Stimulated activated naive CD4-positive, alpha-beta T cell (primary cell): ENCODE measurements at places on chromosomes 4 and X.

DNA sequence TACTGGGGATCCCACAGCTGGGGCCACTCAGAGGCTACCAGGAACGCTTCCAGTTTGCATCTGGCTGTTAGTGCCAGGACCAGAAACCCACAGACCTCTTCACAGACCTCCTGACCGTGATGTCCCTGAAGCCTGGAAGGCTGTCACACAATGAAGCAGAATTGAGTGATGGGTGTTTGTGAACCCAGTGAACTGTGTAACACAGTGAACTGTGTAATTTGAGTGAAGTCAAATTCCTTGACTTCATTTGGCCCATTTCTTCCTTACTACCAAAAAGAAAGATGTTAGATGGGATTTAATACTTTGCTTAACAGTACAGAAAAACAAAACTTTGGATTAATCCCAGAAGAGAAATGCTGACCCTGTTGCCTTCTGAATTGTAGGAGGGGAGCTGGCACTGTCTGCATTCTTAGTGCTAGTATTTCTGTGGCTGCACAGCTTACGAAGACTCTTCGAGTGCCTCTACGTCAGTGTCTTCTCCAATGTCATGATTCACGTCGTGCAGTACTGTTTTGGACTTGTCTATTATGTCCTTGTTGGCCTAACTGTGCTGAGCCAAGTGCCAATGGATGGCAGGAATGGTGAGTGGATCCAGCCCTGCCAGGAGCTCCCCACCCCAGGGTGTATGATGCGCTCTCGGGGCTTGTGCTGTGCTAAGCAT is 17.8 kb downstream of the SRD5A3 start:
- DNase-seq = no peak

DNA sequence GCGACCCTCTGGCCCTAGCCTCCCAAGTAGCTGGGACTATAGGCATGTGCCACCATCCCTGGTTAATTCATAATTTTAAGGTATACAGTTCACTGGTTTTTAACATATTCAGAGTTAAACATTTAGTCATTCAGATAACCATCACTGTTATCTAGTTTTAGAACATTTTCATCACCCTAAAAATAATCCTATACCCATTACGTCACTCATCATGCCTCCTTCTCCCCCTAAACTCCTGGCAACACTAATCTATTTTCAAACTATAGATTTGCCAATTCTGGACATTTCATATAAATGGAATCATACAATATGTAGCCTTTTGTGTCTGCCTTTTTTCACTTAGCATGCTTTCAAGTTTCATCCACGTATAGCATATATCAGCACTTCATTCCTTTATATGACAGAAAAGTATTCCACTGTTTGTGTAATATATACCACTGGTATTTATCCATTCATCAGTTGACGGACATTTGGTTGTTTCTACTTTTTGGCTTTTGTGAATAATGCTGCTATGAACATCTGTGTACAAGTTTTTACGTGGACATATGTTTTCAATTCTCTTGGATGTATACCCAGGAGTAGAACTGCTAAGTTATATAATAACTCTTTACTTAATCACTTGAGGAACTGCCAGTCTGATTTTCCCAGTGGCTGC is 32.0 kb upstream of the RPS3A start:
- DNase-seq = no peak

GRCh38 chrX:68762766-68763165 is 66.1 kb upstream of the EFNB1 start:
- DNase-seq = no peak

GRCh38 chr4:41600243-41600912 is 62.4 kb downstream of the LIMCH1 start:
- no peak for DNase-seq

DNA sequence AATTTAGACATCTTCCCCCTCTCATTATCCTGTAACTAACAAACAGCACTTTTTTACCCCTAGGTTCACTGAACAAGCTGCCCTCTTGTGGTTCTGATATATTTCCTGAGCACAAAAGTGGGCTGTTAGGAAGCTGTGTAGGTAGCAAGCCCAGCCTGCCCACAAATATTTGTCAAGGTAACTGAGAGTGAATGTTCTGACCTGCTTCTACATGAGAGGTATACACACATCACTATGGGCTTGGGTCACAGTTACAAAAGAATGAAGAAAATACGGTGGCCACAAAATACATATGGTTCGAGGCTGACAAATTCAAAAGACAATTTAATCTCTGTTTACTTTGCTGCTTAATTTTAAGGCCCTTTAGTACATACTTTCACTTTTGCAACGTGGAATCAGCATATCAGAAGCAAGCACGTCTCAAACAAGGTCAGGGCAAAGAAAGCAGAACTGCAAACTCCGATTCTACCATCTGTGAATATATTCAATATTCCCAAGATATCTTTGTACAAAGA is 78.7 kb downstream of the RBM47 start:
- no peak for DNase-seq

GRCh38 chr4:20015636-20016224 is 236.0 kb upstream of the SLIT2 start:
- DNase-seq = no peak

- DNase-seq = no peak
Observed at GRCh38 chr4:172147687-172148086, 334.5 kb downstream of the GALNTL6 start.

DNA sequence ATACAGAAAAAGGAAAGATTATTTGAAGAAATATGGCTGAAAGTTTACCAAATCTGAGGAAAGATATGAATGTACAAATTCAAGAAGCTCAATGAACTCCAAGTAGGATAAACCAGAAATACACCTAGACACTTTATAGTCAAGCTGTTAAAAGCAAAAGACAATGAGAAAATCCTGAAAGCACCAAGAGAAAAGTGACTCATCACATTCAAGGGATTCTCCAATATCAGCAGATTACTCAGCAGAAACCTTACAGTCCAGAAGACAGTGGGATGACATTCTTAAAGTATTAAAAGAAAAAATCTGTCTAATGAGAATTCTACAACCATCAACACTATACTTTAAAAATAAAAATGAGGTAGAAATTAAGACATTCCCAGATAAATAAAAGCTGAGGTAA is 223.8 kb upstream of the ZCCHC13 start:
- DNase-seq = no peak
